ENCODE measurements at places on chromosomes 13 and 19.

DNA sequence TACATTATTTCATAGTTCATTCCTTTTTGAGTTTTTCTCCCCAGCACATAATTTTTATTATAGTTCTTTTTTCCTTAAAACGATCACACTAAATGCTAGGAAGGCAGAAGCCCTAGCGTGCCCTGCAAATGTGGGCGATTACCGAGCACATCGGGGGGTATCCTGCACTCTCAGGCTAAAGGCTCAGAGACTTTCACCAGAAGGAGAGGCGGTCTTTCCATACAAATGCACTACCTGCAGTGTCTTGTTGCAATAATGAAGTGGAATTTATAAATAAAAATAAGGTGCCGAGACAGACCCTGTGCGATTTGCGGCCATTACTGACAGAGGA lies 29.3 kb upstream of the SPACA7 start:
- no peak for DNase-seq

DNA sequence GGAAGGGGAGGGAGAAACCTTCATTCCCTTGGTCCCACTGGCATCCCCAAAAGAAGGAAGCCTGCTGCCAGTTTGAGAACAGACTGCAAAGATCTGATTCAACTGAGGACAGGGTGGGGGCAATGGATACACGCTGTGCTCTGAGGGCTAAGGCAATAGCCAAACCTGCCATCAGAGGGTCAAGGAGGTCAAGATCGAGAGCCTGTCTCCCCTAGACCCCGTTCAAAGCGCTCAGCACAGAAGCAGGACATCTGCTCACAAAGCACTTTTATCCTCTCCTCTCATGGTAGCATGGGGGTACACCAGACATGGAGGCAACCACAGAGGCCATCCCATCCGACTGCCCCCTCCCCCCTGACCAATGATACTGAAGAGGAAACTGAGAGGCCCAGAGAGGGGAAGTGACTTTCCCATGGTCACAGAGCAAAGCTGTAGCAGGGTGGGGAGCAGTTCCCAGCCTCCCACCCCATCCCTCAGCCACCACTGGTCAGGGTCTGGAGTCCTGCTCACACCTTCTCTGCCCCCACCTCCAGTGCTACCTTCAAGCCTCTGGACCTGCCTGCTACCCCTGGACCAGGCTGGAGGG lies 11.1 kb downstream of the POU2F2 start:
- DNase-seq = no peak

DNA sequence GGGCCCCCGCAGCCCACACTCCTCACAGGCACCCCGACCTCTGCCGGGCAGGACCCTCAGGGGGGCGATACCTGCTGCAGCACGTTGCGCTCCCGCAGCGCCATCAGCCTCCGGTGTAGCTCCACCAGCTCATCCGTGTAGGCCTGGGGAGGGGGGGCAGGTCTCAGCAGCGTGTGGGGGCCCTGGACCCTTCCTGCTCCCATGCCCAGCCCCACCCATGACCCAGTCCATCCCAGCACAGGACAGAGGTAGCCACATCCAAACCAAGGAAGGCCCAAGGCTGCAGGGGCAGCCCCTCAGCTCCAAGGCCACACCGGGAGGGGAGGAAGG lies 66.5 kb downstream of the MLLT1 start:
- DNase-seq = no peak

DNA sequence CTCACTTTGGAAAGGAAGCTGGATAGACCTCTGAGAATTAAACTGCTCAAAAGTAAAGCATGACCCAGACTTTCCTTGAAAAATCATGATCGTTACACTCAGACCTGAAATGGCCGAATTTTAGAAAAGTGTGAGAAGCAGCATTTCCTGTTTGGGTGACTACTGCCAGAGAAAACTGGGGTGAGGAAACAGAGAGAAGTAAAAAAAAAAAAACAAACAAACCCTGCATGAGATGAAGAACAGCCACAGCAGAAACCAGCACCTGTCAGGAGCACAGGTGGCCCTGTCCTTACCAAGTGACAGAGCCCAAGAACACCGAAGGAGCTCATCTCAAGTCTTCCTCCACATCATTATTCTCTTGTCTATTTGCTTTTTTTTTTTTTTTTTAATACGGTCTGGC lies 12.0 kb upstream of the ADPRHL1 start:
- no peak for DNase-seq
